ENCODE measurements at places on chromosomes 4 and X. TPM values are rescaled to one million over a fixed set of nuclear protein-coding genes. Genes with fewer than 3 reads are reported as not detected.

Gene ING2
- 13.8 TPM for total RNA-seq

Gene ZGRF1
- total RNA-seq: 9.4 TPM

- no peak for DNase-seq
Measured at GRCh38 chr4:119299741-119300100, 22.2 kb downstream of the FABP2 start.

DNA sequence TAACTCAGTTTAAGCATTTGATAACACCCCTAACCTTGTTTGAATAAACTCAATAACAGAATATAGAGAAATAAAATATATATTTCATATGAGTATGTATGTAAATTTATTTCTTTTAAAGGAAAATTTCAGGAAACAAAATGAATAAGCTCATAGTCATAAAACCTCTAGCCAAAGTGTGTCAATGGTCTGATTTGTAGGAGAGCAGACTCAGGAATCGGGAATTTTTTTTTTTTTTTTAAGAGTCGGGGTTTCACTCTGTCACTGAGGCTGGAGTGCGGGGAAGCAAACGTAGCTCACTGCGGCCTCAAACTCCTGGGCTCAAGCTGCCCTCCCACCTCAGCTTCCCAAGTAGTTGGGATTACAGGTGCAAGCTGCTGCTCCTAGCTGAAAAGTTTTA lies 2.4 kb downstream of the PKD2 start:
- no peak for DNase-seq

GRCh38 chrX:119401569-119401968 lies 2.4 kb downstream of the SLC25A43 start:
- DNase-seq: no peak
